ENCODE measurements at places on chromosomes 11 and 22.

- no peak for DNase-seq
Measured at GRCh38 chr22:41870786-41871185, 37.9 kb downstream of the SREBF2 start.

- no peak for DNase-seq
Measured at GRCh38 chr11:62217191-62217748, 8.8 kb downstream of the SCGB2A1 start.

- no peak for DNase-seq
Measured at GRCh38 chr11:69131644-69132300, 24.0 kb upstream of the SMIM38 start.

- DNase-seq, result no peak
Measured at GRCh38 chr22:43004362-43005035, 10.4 kb downstream of the PACSIN2 start.

- DNase-seq, result no peak
Measured at GRCh38 chr22:47163481-47163855, 401.0 kb downstream of the TBC1D22A start.

DNA sequence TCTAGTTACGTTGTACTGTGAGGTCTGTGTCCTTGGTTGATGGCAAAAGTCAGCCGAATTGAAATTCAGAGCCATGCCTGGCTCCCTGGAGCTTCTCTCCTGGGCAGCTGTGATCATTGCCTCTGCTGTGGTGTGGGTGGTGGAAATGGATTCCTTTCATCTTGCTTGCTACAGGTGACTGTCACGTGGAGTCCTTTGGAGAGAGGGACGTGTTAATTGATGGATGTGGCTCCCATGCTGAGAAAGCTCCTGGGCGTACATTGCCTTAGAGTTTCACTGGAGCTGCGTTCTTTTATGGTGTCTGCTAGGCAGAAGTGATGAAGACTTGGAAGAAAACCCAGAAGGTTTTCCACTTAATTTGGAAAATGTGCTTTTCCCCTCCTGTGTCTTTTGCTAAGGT is 41.9 kb upstream of the PPP6R3 start:
- DNase-seq, result no peak
